ENCODE measurements at places on chromosomes 3 and 15.
A peak's percentile ranks its signal among the peaks of the same experiment; 100 is the strongest.

DNA sequence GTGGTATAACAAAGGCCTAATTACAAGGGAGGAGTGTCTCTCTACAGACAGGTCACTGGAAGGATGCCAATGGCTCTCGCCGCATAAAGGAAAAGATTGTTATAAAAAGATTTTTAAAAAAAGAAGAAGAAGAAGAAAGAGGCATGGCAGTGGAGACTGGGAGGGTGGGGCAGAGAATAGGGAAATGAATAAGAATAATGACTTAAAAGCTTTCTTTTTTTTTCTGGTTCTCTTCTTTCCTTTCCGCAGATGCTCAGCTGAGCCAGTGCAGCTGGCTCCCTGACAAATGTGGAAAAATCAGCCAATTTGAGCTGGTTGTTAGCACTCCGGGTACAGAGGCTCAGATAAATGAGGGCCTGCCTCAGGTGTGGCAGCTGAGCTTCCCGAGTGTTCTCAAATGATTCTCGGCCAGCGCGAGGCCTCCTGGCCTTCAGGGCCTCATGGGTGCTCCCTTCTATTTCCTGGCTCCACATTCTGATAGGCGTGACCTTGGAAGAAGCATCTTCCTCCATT, 234.1 kb downstream of the RORA start:
- no peak for DNase-seq

- DNase-seq = no peak
Observed at GRCh38 chr3:156631323-156631722, 43.1 kb upstream of the TIPARP start.

DNA sequence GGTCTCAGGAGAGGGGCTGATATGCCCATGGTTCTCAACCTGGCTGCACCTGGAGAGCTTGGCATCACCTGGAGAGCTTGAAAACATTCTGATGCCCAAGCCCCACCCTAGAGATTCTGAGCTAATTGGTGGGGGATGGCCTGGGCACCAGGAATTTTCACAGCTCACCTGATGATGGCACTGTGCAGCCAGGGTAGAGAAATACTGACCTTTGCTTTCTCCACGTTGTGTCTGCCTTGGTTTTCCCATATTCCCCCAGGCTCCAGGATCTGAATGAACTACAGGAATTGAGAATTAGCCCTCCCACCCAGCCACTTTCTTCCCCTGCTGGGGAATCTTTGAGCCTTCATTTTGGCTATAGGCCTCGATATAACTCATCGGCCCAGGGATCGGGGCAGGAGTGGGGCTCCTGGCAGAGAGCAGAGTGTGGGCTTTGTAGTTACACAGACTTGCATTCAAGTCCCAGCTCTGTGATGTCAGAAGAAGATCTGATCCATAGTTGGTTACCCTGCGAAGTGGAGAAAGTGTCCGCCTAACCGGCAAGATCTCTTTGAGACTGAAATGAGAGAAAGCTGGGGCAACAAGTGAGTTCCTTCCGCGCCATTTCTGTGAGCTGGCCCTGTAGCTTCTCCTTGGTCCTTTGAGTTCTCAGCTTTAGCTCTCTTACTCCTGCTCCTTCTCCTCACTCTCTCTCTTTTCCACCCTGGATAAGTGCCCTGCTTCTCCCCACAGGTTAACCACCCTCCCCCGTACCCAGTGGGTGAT, 33.1 kb upstream of the UBE2Q2 start:
- no peak for DNase-seq

DNA sequence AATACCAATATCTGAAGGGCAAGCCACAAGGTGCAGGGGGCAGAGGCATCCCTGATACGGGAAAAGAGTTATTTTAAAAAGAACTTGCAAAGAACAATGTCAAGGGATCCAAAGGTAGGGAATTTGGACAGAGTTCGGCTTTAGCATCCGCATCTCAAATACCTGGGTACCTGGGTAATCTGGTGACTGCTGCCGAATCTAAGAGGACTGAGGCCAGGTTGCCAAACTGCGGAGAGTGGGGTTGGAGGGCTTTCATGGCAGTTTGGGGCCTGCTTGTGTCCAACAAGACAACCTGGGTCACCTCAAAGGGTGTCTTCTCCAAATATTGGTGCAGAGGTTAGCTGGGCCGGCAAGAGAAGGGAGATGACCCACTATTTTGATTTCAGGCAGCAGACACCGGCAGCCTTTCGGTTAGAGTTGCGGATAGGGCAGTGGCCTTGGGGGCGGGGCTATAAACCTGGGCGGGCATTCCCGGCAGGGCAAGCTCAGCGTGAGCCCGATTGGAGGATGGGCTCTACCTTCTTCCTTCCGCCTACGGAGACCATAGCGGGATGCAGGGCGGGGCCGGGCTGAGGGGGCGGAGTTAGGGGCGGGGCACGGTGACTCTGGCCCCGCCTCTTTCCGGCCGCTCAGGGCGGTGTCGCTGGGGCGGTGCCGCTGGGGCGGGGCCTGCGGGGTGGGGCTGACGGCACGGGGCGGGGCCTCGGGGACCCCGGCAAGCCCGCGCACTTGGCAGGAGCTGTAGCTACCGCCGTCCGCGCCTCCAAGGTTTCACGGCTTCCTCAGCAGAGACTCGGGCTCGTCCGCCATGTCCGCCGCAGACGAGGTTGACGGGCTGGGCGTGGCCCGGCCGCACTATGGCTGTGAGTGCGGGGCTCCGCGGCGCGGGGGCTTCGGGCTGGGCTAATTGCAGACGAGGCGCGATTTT, at the start of gene IQGAP1:
Gene IQGAP1, plus strand, starts transcription at position 709 of the 928 bp plus-strand sequence. Its CDS starts 100 bp downstream, at position 809.
- peak; percentile 83 for DNase-seq

DNA sequence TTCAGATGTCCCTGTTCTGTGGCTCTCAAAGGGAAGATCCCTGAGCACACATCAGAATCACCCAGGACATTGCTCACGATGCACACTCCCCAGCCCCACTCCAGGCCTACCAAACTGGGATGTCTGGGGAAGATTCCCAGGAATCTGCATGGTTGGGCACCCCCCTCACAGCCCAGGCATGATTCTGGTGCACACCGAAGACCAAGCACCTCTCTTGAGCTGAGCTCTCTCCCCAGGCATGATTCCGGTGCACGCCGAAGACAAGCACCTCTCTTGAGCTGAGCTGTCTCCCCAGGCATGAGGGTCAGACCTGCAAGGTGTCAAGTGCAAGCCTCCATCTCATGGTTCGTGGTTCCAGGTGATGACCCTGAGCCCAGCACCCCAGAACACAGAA, 112.2 kb upstream of the MEF2A start:
- DNase-seq = no peak

- no peak for DNase-seq
Observed at GRCh38 chr3:79286882-79287281, 480.9 kb downstream of the ROBO1 start.

DNA sequence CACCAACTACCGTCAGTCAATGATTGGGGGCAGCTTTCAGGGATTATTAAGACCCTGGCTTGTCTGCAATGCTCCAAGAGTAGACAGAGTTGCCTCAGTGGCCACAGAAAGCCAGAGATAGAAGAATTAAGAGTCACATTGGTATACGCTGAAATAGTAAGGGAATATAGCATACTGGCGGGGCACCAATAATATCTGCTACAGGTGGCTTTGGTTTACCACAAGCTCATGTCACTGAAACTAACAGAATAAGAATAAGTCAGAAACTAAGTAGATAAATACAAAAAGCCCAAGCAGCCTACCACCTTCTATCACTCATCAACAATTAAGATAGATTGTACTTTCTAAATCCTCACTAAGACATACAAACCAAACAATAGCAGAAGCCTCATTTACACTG, 2.5 kb upstream of the FHIT start:
- DNase-seq = no peak

DNA sequence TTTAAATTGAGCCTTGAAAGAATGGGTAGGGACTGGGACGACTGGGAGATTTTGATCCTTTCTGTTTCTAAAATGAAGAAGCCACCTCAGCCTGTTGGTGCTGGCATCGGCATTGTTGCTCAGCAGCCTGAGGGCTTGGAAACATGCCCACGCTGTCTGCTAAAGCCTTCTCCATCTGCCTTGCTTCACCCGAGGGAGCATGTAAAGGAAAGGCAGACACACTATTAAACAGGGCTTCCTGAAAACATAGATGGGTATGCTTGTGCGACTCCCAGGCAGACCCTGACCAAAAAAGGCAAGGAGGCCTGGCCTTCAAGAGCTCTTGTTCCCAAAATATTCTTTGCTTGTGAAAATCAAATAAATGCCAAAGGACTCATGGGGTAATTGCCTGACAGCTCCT, 84.2 kb upstream of the SLC4A7 start:
- DNase-seq = no peak

GRCh38 chr3:39322936-39323335, 6.6 kb upstream of the CCR8 start:
- DNase-seq = no peak

DNA sequence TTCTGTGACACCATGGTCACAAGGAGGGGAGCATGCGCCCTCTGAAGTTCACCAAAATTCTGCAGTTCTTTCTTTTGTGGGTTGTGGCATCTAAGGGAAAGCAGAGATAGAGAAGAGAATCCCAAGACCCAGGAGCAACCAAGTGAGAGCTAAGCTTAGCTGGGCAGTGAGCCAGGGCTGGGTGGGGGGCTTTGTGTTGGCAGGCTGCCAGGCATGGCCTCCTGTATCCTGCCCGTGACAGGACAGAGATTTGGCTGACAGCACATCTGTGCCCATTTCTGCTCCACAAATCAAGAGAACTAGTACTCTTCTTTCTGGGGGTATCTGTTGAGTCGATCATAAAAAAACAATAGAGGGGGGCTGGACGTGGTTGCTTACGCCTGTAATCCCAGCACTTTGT, 66.2 kb downstream of the NMNAT3 start:
- DNase-seq = no peak

GRCh38 chr3:140187028-140187427, 252.0 kb downstream of the CLSTN2 start:
- DNase-seq = no peak

DNA sequence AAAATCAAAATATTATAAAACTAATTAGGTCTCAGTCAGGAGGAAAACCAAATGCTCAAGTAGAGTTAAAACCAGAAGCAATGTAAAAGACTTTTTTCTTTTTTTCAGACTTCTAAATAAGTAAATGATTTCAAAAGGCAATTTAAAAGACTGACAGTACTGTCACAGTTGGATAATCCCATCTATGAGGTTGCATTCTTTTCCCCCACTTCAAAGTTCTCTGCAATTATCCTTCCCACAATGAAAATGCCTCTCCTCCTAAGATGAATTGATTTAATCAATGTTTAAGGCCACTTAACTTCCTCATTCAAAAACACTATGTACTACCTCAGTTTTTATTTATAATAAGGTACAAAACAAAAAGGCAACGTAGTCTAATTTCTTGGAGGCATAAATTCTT, 8.1 kb downstream of the MRPL3 start:
- no peak for DNase-seq

DNA sequence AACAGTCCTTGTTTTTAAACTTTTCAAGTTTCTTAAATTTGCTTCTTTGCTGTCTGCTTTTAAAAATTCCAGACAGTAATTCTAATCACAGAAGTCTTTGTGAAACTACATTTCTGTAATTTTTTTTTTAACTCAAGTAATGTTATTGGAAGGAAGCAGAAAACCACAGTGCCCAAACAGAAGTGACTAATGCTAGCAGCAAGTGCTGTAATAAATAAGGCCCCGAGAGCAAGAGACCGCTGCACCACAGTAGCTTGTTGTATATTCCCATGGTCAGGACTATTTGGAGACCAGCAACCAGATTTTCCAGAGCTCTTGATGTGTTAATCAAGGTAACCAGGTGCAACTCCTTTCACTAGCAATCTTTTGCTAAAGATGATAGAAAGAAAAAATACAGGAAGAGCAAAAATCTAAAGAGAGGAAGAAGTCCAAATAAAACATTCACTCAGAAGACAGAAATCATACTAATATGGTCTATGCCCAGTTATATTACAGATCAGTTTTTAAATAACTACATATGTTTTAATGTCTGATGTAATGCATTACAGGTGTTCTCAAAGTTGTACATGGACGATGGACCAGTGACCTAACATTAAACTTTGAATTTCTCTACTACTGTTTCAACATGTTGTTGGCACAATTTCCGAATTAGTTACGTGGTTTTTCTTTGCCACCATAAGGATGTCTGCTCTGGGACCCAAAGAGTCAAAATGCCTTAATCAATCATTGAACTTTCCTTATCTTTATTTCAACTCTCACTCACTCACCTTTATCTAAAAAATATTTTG, 36.4 kb downstream of the WWTR1 start:
- DNase-seq = no peak

- no peak for DNase-seq
Observed at GRCh38 chr15:88624971-88625490, 3.9 kb downstream of the AEN start.

DNA sequence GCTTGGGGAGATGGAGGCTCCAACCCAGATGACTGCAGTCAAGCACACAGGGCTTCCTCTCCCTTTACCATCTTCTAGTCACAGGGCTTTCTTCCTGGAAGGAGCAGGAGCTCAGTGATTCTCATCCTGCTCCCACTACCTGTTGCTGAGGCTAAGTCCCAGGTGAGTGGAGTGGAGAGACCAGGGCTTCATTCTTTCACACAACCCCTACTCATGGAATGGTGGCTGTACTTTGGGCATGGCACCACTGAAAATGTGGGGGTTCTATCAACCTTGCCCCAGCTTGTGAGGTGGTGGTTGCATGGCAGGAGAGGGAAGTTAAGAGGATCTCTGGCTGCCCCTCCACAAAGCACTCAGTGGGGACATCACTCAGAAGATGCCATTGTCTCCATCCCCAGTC, 36.8 kb upstream of the RAD18 start:
- DNase-seq = no peak

Measured in GM12878 (cell line).